Lung (tissue), 17 donors: ENCODE measurements at places on chromosomes 1 and 21. TPM values are rescaled to one million over a fixed set of nuclear protein-coding genes. Genes with fewer than 3 reads are reported as not detected.

Gene RAB13
- 171 TPM for polyA plus RNA-seq

DNA sequence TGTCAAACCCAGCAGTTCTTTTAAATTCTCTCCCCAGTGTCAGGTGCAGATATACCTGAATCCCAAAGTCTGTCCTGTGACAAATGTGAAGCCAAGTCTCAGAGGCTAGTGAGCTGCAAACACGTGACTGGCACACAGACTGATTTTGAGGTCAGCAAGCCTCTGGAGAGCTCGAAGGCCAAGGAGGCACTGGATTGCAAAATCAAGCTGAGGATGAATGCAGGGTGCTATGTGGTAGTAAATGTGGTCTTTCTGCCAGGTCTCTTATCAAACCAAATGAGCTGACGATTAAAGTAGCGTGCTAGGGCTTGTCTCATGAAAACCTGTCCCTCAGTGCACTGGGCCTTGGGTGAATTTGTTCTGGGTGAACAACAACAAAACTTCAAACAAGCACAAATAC lies 20.6 kb downstream of the GPR3 start:
- no peak for DNase-seq

GRCh38 chr1:115310581-115311473 lies 27.2 kb downstream of the NGF start:
- DNase-seq = peak; percentile 58

Gene RCSD1
- 7.6 TPM for polyA plus RNA-seq

Gene SGIP1
- 3.9 TPM for polyA plus RNA-seq

Gene ALPL
- 241 TPM for polyA plus RNA-seq

Gene CACHD1
- 4.7 TPM for polyA plus RNA-seq

- no peak for DNase-seq
Measured at GRCh38 chr21:33121715-33122475, 52.0 kb downstream of the OLIG1 start.

DNA sequence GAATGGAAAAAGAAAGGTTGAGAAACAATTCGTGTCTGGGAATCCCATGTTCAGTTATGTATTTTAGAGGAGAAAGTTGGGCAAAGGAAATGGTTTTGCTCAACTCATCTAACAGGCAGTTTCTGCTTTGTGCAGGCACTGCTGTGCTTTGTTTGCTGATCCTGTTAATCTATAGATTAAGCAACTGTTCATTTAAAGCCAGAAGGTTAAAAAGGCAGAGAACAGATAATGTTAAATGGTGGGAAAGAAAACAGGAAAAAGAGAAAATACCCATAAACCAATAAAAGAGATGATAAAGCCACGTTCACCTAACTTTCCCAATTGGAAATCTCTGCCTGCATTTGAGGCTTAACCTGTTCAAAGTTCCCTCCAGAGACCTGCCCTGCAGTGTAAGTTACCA lies 70.0 kb downstream of the APP start:
- DNase-seq = no peak

DNA sequence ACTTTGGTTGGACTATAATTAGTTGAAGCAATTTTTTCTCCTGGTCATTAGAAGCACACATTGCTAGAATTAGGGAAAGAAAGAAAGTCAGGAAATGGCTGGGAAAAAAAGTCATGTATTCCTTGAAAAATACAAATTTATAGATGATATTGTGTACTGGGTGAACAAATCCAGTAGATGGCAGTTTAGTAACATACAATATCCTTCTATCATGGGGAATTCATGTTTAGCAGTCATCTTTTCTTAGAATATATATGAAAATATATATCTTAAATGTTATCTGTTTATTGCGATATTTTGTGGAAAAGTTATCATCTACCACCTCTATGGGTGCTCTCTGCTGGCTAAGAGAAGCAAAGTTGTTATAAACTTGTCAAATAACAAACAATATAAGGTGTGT lies 13.1 kb upstream of the ZRANB2 start:
- DNase-seq = peak; percentile 50

- DNase-seq = peak; percentile 77
Measured at GRCh38 chr1:231357831-231358354, 19.8 kb downstream of the SPRTN start.

GRCh38 chr1:40831001-40831732 lies 31.0 kb downstream of the CITED4 start:
- no peak for DNase-seq

GRCh38 chr1:171740987-171741871 lies 636 bp downstream of the VAMP4 start:
- DNase-seq = peak; percentile 29

- DNase-seq = no peak
Measured at GRCh38 chr1:151898519-151898991, 10.8 kb downstream of the THEM4 start.

Gene CD46
- polyA plus RNA-seq = 162 TPM

GRCh38 chr1:211577819-211578639 lies 932 bp downstream of the SLC30A1 start:
- DNase-seq = peak; percentile 72

Gene OR4F29
- not detected for polyA plus RNA-seq

GRCh38 chr21:27831177-27831576 lies 864.3 kb upstream of the ADAMTS5 start:
- peak; percentile 53 for DNase-seq

Gene AGO1
- polyA plus RNA-seq = 5.4 TPM

Gene PDE4B
- 30.5 TPM for polyA plus RNA-seq

DNA sequence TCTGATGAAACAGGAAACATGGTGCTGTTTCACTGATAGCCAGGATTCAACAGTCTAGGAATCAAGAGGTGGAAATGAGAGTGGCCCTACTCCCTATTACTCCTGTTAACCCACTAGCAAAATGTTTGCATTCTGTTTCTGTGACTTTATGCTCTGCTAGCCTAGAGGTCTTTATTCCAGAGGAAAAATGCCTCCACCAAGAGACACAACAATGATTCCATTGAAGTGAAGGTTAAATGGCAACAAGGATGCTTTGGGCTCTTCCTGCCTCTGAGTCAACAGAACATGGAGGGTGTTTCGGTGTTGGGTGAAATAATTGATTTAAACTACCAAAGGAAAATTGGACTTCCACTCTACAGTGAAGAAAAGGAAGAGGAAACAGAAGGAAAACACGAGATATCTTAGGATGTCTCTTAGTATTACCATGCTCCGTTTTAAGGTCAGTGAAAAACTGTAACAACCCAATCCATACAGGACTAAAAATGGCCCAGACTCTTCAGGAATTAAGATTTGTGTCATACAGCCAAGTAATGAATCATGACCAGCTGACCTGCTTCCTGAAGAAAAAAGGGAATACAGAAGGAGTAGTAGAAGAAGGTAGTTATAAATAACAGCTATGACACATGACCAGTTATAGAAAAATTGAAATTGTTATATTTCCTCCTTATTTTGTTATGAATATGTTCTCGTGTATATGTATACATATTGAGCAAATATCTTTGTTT lies 1237.8 kb downstream of the NCAM2 start:
- DNase-seq = no peak

DNA sequence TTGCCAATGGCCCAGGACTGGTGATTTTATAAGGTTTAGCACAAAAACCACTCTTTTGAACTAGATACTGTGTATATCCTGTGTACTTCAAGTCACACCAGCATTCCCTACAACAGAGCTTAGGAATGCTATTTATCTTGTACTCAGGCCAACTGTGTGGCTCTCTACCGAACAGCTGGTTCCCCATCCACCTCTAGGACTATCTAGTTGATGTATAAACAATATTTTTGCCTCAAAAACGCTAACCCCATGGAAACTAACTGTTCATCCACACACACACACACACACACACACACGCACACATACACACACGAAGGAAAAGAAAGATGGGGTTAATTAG lies 28.7 kb upstream of the SLC45A3 start:
- DNase-seq = no peak

GRCh38 chr1:60448850-60449249 lies 375.3 kb upstream of the C1orf87 start:
- peak; percentile 11 for DNase-seq

DNA sequence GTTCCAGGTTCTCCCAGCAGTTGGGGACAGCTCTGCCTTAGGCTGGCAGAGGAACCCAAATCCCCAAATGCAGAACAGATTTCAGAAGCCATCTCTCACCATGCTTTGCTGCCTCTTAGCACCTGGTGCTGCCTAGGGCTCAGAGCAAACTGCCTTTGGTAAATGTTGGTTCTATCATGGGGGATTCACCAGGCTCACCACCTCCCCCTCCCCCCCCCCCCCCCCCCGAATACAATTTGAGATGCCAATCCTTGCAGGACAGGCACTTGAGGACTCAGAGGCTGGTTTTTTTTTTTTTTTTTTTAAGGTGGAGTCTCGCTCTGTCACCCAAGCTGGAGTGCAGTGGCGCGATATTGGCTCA lies 447 bp upstream of the PAQR6 start:
- no peak for DNase-seq

DNA sequence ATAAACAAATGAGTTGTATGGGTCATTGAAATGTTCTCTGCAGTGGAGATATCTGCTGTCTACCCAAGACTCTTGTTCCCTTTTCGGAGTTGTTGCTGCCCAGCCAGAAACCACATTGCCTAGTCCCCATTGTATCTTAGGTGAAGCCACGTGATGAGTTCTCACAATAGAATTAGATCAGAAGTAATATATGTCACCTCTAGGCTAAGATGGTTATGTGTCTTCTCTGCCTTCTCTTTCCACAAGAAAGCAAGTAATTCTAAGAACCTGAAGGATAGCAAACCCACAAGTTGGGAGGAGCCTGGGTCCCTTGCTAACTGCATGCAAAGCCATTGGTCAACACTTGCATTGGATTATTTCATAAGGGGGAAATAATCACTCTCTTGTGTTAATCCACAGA lies 76.6 kb downstream of the ADCY10 start:
- no peak for DNase-seq

Gene PPIAL4G
- not detected for polyA plus RNA-seq

Gene DMBX1
- 0.01 TPM for polyA plus RNA-seq

DNA sequence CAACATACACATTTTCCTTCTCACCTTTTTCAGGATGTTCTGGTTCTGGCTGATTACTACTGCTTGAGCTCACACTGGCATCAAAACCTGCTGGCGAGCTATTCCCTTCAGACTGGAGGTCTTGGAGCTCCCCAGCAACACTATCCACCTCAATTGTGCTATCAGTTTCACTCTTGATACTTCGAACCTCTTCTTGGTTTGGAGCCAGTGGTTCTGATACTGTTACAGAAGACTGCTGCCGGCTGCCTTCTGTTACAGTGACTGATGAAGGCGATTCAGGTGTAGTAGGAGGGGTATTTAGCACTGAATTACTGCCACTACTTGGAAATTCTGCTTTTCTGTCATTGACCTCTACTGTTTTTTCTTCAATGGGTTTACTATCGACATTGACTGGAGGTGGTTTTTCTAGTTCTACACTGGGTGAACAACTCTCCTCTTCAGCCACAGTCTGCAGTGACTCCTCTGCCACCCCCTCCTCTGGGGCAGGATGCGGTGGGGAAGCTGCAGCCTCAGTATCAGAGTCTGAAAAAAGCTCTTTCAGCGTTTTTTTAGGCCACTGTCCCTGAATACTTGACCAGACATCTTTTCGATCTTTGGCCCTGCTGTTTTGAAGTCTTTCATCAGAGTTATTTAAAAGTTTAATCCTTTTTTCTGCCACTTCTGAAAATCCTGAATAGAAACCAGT lies 20.7 kb upstream of the RBM34 start:
- no peak for DNase-seq

- no peak for DNase-seq
Measured at GRCh38 chr1:36524359-36525062, 41.8 kb upstream of the CSF3R start.

GRCh38 chr21:14321042-14321441 lies 61.9 kb downstream of the HSPA13 start:
- no peak for DNase-seq

DNA sequence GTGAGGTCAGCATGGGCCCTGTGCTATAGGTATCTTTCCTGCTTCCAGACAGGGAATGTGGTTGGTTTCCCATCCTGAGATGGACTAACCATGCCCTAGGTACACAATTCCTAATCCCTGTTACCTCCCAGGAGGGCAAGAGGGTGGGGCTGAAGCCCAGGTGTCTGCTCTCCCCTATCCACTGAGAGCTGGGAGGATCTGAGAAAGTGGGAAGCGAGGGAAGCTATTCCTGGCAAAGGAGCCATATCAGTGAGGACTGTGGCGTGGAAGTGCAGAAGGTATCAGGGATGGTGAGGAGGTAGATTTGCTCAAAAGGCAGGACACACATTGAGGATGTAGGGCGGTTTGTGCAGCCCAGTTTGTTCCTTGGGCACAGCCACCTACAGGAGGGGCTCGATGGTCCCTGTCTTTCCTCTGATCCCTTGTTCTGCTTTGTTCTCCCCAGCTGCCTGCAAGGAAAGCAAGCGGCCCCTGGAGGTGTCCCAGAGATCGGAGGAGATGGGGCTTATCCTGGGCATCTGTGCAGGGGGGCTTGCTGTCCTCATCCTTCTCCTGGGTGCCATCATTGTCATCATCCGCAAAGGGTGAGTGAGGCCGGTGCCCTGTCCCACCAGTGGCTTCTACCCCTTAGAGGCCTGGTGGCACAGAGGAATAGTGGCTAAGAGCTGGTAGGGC lies 48.1 kb downstream of the PTPRU start:
- no peak for DNase-seq

DNA sequence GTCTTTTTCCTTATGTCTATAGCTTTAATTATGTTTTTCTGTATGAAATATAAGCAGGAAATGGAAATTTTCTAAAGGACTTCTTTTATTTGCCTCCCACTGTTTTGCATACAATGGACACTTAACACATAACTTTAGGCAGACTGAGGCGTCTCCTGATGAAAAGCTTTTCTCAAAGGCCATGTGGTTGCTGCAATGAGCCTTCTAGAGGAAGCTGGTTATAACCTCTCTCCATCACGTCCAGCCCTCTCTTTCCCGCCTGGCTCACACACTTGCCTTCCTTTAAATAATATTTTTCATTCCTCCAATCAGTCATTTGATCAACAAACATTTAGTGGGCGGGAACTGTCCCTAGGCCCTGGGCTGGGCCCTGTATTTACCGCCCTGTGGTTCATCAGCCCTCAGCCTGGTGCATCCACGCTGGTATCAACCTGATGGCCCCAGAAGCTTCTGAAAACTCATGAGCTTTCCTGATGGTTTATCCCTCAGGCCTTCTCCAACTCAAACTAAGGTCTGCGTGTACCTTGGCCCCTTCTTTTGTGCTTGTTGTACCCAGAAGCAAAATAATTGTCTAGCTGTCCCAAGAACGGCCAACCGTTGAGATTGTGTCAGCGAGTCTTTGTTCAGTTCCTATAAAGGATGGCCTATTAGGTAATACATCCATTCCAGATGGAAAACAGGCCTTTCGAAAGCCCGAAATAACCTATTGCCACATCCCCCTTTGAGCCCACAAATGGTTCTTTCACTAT lies 75.3 kb upstream of the LYST start:
- DNase-seq = no peak
